ENCODE measurements at places on chromosomes 7 and 10.

DNA sequence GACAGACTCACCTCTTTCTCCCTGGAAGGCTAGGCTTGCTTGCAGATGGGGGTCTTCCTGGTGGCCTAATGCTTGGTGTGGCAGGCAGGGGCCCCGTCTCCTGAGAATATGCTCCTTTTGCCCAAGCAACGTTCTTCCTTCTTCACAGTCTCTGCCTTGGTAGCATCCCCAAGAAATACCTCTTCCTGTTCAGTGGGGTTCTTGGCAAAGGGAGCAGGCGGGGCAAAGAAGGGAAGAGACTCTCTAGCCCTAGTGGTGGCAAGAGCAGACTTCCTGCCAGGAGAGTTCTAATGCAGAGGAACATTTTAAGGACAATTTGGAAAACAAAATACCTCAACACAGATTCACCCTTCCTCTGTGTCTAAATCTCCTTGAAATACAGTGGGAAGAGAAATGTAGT, at the start of gene CLEC5A:
Gene CLEC5A (minus strand): TSS at position 179 of the 400 bp plus-strand sequence. CDS start 682 bp downstream, outside the sequence.
- DNase-seq: no peak

GRCh38 chr7:141960687-141961422, 12.7 kb downstream of the TAS2R38 start:
- no peak for DNase-seq

- DNase-seq: no peak
Measured at GRCh38 chr10:43286076-43286805, 19.4 kb upstream of the RASGEF1A start.

GRCh38 chr7:155470686-155471638, 13.0 kb downstream of the EN2 start:
- no peak for DNase-seq

DNA sequence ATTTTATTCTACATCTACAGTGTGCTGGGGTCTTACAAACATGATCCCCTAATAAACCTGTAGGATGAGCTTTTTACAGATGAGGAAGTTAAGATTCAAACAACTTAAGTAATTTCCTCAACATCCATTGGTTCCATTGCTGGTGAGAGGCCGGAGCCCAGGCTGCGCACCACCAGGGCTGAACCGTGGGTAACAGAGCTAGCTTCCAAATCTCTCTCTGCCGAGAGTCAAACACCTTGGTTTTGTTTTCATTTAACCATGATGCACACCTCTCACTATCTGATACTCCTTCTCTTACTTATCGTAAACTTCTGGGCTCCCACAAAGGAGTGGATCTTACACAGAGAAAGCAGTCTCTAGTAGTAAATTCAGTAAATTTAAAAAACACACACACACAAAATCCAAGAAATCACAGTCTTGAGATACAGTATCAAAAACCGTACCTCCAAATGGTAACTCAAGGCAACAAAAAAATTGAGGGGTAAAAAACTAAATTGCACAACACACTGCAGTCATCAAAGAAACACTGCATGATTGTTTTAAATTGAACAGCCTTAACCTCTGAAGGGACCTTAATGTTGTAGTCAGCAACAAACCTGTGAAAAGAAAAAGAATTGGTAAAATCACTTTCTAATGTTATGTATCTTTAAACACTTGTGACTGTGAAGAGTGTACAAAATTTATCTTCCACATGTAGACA, 20.5 kb downstream of the SGMS1 start:
- DNase-seq: no peak

DNA sequence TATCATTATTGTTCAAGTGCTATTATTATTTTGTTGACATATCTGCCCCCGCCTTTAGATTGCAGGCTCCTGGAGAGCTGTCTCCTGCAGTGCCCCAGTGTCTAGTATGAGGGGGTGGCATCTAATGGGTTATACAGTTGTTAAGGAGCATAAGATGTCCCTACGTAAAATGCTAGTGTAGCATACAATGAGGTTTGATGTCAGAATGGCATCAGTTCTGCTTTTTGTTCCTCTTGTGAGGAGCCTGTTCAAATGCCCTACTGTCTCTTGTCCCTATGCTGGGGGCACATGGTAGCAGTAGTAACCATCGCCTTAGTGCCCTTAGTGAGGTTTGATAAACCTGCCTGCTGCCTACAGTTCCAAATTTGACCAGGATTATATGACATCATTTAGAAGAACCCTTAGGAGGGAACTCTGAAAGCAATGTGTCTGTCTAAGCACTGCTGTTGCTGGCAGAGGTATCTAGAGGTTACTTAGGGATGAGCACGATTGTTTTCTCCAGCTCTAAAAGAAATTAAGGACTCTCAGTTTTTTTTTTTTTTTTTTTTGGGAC, 9.7 kb downstream of the CREM start:
- DNase-seq: no peak

DNA sequence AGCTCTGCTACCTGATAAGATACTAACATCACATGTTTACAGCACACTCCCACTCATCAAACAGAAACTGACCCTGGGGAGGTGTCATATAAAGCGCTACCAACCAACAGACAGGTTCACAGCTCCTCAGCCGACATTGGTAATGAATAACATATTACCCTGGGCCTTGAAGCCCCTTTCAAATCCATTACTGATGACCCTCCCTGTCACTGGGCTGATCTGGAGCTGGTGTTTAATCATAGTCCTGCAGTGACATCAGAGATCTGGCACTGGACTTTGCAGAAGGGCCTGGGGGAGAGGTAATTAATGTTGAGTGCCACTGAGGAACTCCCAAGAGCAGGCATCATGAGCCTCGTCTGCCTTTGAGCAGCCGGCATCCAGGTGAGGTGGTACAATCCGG, 306.5 kb upstream of the NFE2L3 start:
- DNase-seq: no peak

- DNase-seq: no peak
Measured at GRCh38 chr7:41006306-41006995, 696.4 kb downstream of the INHBA start.

GRCh38 chr7:12069757-12070156, 141.3 kb upstream of the TMEM106B start:
- DNase-seq: no peak

- DNase-seq: no peak
Measured at GRCh38 chr10:32047881-32048280, 8.3 kb downstream of the KIF5B start.

- peak; percentile 37 for DNase-seq
Measured at GRCh38 chr10:9596368-9596920, 1421.2 kb upstream of the CELF2 start.

- DNase-seq: no peak
Measured at GRCh38 chr7:15686957-15687545, 568 bp upstream of the MEOX2 start.

- DNase-seq: no peak
Measured at GRCh38 chr7:101239191-101239950, 1.8 kb upstream of the CLDN15 start.

- DNase-seq: peak; percentile 63
Measured at GRCh38 chr7:98902523-98902922, 24.2 kb downstream of the TRRAP start.

- DNase-seq: no peak
Measured at GRCh38 chr7:137647905-137648565, 198.7 kb downstream of the DGKI start.

GRCh38 chr7:136139417-136139816, 162.3 kb upstream of the MTPN start:
- DNase-seq: no peak

DNA sequence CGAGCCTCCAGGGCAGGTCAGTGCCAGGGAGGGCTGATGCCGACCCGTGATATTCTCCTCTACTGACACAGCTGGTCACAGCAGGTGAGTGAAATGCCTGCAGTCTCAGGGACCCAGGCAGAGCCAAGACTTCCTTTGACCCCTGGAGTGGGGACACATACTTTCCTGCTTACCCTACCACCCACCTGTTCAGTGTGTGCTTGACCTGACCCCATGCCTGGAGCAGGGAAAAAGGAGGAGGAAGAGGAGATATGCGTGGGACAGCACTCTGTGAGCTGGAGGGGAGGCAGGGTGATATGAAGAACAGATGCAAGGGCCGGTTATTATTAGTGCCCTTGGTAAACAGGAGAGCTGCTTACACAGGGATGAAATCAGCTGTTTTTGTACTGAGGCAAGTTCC, 40.8 kb upstream of the WIPF3 start:
- no peak for DNase-seq

GRCh38 chr7:45114926-45115325, 3.4 kb upstream of the TBRG4 start:
- no peak for DNase-seq

- no peak for DNase-seq
Measured at GRCh38 chr7:45581271-45581780, 7.2 kb downstream of the ADCY1 start.

DNA sequence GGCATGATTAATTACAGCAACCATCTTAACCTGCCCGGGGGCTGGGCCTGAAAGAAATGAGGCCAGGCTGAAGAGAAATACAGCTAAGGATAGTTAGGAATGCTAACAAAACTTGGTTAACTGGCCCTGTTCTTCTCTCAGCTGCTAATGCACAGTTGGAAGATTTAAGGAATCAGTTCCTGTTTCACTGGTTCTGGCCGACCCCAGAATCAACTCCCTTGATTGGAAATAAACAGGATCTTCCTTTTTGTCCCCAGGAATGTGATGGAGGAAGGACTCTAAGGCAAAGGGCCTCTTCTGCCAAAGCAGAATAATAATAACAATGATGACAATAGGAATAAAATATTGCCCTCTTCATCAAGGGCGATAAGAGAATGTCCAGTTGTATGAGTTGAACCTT, 3.5 kb upstream of the LRMDA start:
- no peak for DNase-seq

- DNase-seq: no peak
Measured at GRCh38 chr7:40436710-40437109, 301.9 kb downstream of the SUGCT start.

GRCh38 chr7:91226411-91226810, 37.8 kb upstream of the FZD1 start:
- DNase-seq: no peak

- DNase-seq: no peak
Measured at GRCh38 chr7:8228766-8229674, 32.9 kb downstream of the ICA1 start.

DNA sequence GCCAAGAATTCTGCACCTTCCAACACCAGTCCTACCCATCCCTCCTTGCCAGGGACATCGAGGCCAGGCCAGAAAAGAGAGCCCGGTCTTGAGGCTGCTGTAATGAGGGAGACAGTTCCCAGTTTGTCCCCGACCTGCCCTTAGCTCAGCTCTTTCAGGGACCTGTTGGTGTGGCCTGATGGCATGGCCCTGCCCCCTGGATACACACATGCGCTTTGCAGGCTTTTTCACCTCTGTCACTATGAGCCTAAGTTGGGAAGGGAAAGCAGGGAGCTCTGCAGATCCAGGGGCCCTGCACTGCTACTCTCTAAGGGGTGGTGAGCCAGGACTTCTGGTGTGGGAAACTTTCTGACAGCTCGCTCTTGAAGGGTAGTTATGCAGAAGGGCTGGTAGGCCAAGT, 2.1 kb downstream of the SCD start:
- DNase-seq: no peak

GRCh38 chr10:13001041-13001886, at the start of gene CCDC3:
Gene CCDC3 (minus strand): TSS chr10:13001713. CDS start chr10:13001570, 143 bp downstream.
- no peak for DNase-seq

DNA sequence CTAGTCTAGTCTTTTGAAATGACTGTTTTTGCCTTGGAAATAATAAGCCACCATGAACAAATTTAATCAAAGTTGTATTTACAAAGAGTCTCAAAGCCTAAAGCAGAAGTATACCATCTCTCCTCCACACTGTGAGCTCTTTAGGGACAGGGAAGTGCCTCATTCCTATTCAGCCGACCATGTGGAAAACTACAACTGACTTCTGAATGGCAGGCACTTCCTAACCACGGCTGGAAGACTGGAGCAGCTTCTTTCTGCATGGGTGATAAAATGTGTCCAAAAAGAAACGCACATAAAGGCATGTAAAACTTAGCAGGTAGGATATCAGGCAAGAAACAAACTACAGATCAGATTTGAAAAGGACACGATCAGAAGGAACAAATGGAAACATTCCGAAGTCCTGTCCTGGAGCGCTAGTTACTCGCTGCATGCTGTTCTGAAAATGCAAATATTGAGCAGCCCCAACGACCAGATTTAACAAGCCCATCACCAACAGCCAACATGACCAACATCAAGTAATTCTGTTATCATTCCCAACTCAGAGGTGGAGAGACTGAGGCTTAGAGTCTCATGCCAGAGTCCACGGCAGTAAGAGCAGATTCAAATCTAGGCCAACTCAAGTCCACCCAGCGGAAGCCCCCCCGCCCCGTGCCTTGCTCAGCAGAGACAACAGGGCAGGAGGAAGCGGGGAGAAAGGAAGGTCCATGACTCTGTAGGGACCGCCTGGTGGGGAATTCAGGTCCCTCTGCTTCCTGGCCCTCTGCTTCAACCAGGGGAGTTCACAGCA, 26.5 kb downstream of the CTBP2 start:
- no peak for DNase-seq

DNA sequence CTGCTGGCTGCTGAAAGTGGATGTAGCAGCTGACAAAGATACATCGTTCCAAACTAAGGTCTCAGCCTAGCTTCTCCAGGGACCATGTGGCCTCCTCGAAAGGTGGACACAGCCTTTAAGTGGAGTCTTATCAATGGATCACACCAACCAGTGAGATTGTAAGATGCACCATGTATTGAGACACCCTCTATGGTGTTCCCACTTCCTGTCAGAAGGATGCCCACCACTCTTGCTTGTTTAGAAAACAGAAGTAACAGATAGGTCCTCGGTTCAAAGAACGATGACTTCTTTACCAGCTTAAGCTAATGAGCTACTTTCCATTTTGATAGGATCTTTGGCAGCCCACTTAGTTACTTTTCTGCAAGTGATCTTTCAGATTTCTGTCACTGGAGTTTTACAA, 34.3 kb downstream of the SLC25A13 start:
- DNase-seq: no peak

DNA sequence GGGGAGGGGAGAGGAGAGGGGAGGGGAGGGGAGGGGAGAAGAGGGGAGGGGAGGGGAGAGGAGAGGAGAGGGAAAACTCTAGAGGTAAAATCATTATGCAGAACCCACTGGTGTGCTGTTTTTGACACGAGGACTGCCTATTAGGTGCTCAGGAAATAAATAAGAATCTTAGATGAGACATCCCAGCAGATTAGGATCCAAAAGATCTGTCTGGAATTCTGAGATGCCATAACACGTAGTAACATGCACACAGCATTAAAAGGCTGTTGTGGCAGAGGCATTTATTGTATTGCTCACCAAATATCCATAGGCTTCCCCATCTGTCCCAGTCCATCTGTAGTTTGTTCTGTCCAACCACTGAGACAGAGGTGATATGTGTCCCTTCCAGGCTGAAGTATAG, 40.8 kb upstream of the KMT2E start:
- DNase-seq: no peak

DNA sequence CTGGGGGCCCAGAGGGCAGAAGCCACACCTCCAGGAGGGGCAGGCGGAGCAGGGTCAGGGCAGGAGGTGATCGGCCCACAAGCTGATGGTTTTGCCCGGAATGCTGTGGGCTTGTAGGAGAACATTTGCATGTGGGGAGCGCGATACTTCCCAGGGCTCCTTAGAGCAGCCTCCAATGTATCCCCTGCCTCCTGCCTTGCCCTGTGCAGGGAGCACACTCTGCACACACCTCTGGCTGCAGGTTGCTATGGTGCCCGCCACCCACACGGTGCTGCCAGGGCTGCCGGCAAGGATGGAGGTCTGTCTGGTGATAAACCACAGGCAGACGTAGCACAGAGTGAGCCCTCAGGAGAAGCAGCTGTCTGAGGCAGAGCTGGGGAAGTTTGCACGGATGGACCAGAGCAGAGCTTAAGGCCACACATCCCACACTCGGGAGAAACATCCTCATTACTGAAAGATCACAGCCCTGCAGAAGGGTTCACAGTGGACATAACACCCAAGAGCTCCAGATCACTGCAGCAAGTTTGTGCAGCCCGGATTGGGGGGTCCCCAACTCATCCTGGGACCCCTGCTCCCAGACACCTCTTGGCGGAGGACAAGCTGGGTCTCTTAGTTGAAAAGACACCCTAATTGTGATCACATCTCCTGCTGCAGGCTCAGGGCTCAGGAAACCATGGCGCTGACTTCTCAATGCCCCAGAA, 41.8 kb downstream of the VIPR2 start:
- DNase-seq: no peak

All from H4 (cell line).